ENCODE measurements at places on chromosomes 2 and 18.

- H3K4me3 ChIP-seq: no peak overlapping the region
- H3K36me3 ChIP-seq: no peaks in the 10 kb centered on the region
- H3K4me1 ChIP-seq: no peaks in the 10 kb centered on the region
- H3K27ac ChIP-seq: no peak overlapping the region
Observed at GRCh38 chr2:12273111-12273510, 443.6 kb upstream of the TRIB2 start.

DNA sequence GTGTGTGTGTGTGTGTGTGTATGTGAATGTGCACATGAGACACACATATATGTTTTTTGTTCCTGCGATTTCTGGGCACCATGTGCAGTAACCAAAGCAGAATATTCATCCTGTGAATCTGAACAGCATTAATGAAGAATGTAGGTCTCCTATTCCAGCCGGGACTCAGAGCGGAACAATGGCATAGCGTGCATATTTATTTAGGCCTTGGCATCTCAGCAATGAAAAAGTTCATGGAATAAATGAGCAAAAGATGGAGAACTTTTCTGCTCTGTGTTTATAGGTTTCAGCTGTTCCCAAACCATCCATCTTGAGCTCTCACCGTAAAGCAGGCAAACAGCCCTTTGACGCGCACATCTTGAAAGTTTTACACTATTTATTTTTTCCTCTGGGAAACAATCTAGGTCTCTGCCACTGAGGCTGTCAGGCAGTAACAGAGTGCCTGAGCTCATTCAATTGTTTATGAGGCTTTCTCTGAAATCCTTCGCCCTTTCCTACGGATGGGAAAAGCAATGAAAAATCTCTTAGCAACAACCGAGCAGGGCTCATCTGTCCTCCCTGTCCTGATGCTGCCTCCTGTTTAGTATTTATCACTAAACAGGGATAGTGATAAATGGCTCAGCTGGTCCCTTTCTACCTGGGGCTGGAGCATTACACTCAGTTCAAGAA is 146.2 kb upstream of the MSH6 start:
- DNase-seq: no peak
- H3K4me1 ChIP-seq: peaks cover 2% of the 10 kb centered on the region
- H3K27ac ChIP-seq: no peak overlapping the region
- no peaks in the 10 kb centered on the region for H3K27me3 ChIP-seq

GRCh38 chr18:76927223-76927725 is 104.9 kb downstream of the ZNF236 start:
- no peaks in the 10 kb centered on the region for H3K4me1 ChIP-seq
- no peak overlapping the region for H3K4me3 ChIP-seq
- no peak for DNase-seq
- H3K27ac ChIP-seq: no peak overlapping the region

DNA sequence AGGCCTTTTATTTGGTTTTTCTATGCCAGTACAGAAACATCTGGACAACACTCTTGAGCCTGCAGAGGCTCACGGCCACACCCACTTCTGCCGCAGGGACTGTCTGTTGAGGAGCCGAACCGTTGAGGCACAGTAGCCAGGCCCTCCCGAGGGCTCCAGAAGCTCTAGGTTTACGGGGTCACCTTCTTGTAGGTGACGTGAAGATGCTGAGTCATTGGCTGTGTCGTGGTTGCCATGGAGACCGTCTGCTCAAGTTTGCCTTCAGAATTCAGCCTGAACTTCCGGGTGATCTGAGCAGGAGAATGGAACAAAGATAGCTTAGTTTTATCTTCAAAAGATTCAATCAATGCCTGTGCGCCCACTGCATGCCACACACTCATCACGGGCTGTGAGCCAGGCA is 25.9 kb downstream of the BOK start:
- H3K27me3 ChIP-seq: no peaks in the 10 kb centered on the region
- H3K4me3 ChIP-seq: no peak overlapping the region
- peaks cover 59% of the 10 kb centered on the region for H3K36me3 ChIP-seq

- no peak for DNase-seq
- no peaks in the 10 kb centered on the region for H3K27me3 ChIP-seq
- no peaks in the 10 kb centered on the region for H3K4me1 ChIP-seq
- H3K36me3 ChIP-seq: no peaks in the 10 kb centered on the region
Observed at GRCh38 chr2:158578703-158579330, 122.1 kb downstream of the PKP4 start.

- no peak for DNase-seq
- H3K27me3 ChIP-seq: no peaks in the 10 kb centered on the region
- H3K4me1 ChIP-seq: no peaks in the 10 kb centered on the region
- H3K4me3 ChIP-seq: no peak overlapping the region
- H3K36me3 ChIP-seq: no peaks in the 10 kb centered on the region
Observed at GRCh38 chr2:17962876-17963275, 84.4 kb downstream of the KCNS3 start.

DNA sequence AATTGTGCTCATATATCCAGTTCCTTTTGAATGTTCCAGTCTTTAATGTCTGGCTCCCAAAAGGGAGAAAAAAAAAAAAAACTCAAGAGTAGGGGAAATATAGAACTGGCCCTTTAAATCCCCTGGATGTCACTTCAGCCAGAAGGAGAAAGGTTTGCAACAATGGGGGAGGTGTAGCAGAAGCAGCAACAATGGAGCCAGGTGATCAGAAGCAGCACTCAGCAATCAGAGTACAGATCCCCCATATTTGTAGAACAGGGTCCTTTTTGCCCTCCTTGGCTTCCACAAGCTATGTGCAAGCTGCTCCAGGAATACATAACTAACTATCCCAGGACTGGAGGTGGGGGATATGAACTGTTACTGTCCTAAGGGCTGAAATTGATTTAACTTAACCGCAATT is 25.8 kb upstream of the ZNF397 start:
- H3K27ac ChIP-seq: no peak overlapping the region
- H3K27me3 ChIP-seq: no peaks in the 10 kb centered on the region
- no peaks in the 10 kb centered on the region for H3K4me1 ChIP-seq
- H3K36me3 ChIP-seq: no peaks in the 10 kb centered on the region
- no peak for DNase-seq
- H3K4me3 ChIP-seq: no peak overlapping the region
